Bone marrow (tissue), 2 donors: ENCODE measurements at places on chromosomes 7 and 10.

GRCh38 chr7:69482676-69483075 is 115.6 kb upstream of the AUTS2 start:
- DNase-seq = no peak

DNA sequence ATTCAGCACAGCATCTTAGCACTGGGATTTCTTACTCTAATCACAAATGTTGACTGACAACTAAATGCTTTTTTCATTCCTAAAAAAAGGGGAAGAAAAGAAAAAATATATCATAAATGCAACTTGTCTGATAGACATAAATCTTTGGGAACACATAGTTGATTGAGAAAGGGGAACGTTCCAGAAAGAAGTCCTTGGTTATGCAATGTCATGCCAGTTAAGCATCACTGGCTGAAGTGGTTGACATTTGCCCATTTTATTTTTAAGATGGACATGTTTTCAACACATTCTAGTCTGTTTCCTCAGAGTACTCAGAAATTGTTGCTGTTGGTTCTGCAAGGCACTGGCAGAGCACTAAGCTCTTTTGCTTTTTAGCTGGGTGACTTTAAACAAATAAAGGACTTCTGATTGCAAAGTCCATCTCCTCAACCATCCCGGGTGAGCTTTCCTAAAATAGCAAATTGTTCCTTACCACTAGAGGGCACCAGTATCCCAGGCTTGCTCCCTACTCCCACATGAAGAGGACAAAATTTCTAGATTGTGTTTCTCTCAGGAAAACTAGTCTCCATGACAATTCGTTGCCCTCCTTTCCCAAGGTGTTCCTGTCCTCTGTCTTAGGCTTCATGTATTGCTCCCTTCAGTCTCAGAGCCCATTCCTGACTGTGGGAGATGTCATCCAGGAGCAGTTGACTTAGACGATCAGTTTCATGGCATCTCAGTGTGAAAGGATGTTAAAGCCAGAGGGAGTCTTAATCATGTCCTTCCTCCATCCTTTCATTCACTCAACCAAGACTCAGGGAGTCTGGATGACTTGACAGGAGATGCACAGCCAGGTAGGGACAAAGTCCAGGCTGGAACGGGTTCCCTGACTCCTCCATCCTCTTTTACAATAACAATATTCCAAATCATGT is 23.9 kb downstream of the OPALIN start:
- DNase-seq = peak; percentile 10

GRCh38 chr7:13414181-13414580 is 575.3 kb downstream of the ETV1 start:
- DNase-seq = no peak

GRCh38 chr10:62205750-62206399 is 62.8 kb downstream of the RTKN2 start:
- DNase-seq = no peak

- no peak for DNase-seq
Measured at GRCh38 chr7:10237306-10237705, 736.4 kb upstream of the PHF14 start.

- no peak for DNase-seq
Measured at GRCh38 chr10:35172574-35172973, 45.9 kb downstream of the CREM start.

- no peak for DNase-seq
Measured at GRCh38 chr10:124416733-124417132, 2.0 kb downstream of the OAT start.

DNA sequence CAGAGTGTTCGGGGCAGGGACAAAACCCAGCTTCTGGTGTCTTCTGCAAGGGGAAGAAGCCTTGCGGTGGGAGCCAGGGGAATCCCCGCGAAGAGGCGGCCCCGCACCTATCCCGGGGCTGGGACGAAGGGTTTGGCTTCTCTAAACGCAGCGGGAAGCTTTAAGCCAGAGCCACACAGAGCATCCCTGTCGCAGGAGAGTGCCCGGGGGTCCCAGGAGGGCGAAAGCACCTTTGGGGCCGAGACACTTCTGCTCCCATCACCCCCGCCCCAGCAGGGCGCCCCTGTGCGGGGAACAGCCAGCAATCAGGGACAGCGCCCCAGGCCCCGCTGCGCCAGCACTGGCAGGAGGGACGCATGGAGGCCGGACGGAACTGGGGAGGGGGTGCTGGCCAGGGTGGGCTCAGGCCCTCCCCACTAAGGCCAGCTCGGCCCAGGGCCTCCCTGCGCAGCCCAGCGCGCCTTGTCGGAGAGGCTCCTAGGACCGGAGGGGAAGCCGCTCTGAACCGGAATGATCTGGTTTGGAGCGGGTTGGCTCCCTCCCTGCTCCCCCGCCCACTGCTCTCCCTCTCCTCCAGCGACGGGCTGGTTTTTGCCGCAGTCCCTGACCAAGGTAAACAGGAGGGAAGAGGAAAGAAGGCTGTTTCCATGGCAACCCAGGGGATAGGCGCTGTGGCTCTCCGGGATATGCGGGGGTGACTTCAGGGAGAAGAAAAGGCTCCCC is 63.9 kb downstream of the TMEM209 start:
- DNase-seq = peak; percentile 30

GRCh38 chr7:107150375-107151073 is 18.3 kb upstream of the HBP1 start:
- DNase-seq = peak; percentile 15

GRCh38 chr10:96660297-96660696 is 60.0 kb downstream of the PIK3AP1 start:
- DNase-seq = no peak

DNA sequence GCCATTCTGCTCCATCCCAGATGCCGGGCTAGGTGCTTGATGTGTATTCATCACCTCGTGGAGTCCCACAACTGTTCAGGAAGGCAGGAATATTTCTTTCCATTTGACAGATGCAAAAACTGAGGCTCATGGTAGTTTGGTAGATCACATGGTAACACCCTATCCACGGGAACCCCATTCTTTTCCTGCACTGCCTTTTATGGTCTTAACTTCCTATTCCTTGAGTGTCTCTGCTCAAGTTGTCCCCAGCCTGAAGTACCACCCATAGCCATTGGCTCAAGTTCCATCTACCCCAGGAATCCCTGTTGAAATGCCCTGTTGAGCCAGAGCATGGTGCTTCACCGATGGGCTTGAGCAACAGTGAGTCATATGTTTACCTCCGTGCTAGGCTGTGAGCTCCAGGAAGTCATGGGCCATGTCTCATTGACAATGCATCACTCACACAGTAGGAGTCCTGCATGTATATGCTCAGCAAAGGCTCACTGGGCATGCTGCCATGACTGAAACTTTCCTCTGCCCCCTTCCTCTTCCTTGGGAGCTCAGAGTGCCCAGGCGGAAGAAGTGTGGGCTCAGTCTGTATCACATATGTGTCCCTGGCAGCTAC is 71.7 kb upstream of the ADAM12 start:
- no peak for DNase-seq

GRCh38 chr10:97406064-97406463 is 4.9 kb upstream of the RRP12 start:
- no peak for DNase-seq

DNA sequence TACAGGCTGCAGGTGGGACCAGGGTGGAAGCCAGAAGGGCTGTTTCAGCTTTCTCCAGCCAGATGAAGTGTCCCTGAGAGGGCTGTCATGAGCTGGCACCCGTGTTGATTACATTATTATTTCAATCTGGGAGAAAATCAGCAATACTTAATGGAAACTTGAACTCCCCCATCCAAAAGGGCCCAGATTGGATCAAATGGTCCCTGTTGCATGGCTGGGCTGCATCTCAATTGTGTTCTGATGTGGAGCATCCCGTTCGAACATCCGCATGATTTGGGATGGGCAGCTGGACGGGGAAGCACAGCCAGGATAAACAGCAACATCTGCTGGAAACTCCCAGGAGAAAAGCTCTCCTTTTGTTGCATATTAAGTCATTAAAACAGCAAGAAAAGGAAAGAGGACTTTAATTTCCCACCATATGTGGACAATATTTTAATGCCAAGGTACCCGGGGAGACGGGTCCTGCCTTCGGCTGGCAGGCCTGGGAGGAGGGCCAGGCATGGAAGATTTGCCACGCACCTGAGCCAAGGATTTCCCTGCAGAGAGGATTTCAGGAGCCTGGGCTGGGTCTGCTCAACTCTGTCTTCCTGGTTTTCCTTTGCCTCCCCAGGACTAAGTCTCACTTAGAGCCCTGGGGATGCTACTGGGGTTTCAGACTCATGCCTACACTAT is 52.4 kb downstream of the NPTX2 start:
- no peak for DNase-seq

DNA sequence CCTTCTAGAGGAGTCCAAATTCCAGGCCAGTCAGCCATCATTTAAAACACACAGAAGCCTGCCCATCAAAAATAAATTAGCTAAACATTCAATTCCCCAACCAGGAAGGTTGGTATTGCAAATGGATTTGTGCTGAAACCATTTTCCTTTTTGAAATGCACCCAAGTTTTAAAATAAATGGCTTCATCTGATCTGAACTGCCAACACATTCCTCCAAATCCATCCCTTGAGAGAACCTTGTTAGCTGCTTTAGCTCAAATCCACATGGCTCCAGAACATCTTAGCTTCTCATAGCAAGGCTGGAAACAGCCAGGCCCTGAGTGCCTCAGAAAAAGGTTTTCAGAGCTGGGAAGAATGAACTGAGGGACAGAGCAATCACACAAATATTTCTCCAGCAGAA is 306.3 kb downstream of the FZD1 start:
- no peak for DNase-seq

- no peak for DNase-seq
Measured at GRCh38 chr10:24237801-24238395, 29.0 kb downstream of the KIAA1217 start.

DNA sequence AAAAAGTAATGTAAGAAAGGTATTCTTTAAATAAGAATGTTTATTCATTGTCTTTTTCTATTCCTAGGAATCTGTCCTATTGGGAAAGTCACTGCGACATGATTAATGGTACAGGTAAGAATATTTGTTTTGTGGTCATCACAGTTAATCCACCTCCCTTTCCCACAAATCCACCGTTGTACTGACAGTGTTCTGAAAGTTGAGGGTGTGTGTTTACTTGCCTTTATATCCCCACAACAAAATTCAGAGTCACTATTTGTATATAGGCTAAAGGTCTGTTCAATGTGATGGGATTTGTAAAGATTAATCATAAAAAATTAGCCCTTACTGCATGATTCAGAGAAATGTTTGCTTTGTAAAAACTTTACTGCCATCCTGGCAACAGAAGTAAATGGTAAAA is 27.9 kb downstream of the CD36 start:
- no peak for DNase-seq

DNA sequence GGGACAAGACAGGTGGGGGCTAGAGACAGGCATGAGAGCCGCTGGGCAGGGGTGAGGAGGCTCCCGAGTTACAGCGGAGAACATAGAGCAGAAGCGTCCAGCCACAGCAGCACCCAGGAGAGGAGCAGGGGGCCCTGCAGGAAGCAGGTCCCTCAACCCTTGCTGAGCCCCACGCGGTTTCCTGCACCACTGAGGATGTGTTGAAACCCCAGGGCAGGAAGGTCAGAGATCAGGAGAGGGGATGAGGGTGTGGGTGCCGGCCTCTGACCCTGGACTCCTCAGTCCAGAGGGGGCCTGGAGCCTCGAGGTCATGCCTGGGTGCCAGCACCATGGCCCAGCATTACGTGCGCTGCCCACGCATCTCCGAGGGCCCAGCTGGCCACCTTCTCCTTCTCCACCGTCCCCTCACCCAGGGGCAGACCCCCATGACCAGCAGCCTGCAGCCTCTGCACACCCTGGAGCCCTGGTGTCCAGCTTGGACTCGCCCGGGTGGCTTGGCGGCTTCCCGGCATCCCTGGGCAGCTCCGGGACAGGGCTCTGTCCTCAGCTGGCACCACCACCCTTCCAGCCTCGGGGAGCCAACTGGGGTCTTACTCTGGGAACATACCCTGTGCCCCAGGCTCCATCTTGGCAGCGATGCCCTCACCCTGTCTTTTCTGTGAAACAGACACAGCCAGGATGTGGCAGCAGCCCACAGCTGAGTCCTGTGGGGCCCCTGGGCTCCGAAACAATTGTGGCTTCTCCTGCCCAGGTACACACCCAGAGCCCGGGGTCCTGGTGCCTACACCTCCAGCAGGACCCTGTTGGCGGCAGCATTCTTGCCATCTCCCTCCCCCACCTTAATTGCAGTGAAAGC is 52.0 kb downstream of the STK32C start:
- no peak for DNase-seq

- no peak for DNase-seq
Measured at GRCh38 chr7:101436857-101437576, 74.3 kb downstream of the COL26A1 start.

GRCh38 chr7:98828368-98828767 is 41.4 kb downstream of the TMEM130 start:
- no peak for DNase-seq

DNA sequence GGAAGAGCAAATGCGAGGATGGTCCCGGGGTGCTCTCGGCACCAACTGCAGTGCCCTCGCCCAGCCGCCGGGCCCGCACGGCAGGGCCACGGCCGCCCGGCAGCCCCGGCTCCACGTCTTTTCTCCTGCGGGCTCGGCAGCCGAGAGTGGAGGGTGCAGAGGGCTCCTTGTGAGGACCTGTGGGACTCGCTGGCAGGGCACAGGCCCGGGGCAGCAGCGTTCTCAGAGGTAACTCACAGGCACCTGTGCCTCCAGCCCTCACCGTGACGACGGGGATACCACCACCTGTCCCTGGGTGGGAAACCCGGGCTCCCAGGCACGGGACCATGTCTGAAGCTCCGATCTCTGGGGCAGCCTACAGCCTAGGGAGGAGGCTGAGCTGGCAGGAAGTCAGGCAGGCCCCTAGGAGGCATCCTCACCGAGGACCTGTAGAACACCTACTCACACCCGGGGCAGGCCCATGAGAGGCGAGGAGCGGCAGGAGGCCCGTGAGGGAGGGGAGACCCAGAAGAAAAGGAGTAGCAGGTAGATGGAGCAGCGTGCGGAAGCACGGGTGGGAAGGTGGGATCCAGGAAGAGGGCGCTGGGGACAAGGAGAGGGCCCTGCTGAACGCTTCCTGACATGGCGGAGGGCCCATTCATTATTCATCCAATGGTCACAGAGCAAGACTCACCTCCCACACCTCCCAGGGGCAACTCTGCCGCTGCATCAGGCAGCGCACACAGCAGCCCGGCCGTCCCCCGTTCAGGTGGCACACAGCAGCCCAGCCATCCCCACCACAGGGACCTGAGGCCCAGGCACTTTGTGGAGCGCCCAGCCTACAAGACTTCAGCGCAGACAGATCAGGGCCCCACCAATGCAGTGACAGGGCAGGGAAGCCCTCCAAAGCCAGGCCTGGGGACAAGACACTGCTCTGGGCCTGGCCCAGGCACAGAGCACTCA is 244.9 kb downstream of the MAD1L1 start:
- no peak for DNase-seq

- no peak for DNase-seq
Measured at GRCh38 chr10:30500534-30500933, 66.5 kb downstream of the MAP3K8 start.

DNA sequence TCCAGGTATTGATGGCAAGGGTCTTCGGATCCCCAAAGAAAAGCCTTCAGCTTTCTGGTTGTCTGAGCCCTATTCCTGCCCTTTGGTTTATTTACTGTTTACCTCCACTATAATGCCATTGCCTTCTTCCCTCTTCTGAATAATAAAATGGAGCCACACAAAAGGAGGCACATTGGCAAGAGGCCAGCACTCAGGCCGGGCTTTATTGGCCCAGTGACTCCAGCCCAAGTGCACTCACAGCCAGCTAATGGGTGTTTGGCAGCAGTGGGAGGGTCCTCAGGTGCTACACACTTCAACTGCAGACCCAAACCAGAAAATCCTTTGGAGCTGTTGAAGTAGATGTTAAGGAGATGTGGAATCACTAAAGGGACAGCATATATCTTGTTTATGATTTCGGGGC is 336.0 kb downstream of the PLXNA4 start:
- DNase-seq = no peak

GRCh38 chr10:34010891-34011290 is 676.4 kb upstream of the NRP1 start:
- no peak for DNase-seq

GRCh38 chr7:9189703-9190102 is 756.3 kb downstream of the NXPH1 start:
- no peak for DNase-seq
